ENCODE measurements at places on chromosomes 1 and 21.

- peak; percentile 40 for DNase-seq
These were observed 201.0 kb downstream of the HS2ST1 start for GRCh38 chr1:87115317-87115890.

GRCh38 chr1:212291505-212292134 lies 6.4 kb downstream of the PPP2R5A start:
- peak; percentile 72 for DNase-seq

DNA sequence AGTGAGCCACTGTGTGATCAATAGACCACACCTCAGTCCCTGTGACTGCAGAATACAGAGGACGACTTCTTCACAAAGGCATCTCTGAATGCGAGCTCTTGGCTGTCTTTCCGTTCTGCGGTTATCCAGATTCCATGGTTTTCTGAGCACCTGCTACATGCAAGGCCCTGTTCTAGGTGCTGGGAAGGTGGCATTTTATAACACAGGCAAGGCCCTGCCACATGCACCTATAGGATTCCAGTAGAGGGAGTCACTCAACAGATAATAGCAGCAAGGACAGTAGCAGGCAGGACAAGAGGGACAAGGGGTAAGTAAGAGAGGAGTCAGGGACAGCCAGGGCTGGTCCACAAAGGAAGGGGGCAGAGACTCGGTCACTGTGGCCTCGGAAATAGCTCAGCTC lies 9.0 kb downstream of the URB1 start:
- no peak for DNase-seq

- peak; percentile 89 for DNase-seq
These were observed 26.8 kb downstream of the IFI44 start for GRCh38 chr1:78676347-78676982.

GRCh38 chr1:234400773-234401172 lies 27.5 kb downstream of the COA6 start:
- peak; percentile 43 for DNase-seq

GRCh38 chr1:226674892-226675714 lies 64.0 kb downstream of the ITPKB start:
- peak; percentile 73 for DNase-seq

DNA sequence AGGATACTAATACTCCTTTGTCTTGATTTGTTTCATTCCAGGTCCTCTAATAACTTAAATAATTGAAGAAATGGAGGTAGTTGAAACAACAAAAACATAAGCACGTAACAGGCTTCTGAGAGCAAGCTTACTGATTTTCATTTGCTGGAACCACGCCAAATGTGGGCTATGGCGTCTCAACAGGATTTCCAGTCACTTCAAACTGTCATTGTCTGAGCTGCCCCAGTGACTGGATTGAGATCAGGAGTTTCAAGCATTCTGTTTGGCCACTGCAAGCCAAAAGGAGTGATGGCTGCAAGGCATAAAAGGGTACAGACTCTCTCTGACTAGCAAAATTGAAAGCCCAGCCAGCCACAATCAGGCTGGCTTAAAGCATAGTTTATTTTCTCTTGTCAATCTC lies 289.9 kb downstream of the DPYD start:
- DNase-seq = peak; percentile 34

DNA sequence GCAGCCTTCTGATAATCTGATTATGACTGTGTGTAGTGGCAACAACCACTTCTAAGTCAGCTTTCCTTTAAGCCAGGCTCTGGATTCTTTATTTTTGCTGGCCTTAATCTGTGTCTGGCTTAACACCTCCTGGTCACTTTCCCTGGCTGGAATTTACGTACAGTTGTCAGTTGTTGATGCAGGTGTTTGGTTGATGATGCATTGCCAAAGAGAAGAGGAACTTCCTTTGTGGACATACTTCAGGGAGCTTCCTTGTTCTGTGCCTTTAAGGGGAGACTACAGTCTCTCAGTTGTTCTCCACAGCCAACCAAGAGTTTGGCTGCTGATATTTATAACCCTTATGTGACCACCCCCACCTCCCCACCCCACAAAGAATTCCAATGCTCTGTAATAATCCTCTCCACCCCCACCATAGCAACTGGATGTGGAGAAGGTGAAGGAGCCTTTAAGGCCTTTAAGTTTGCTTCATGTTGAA lies 96.0 kb upstream of the BMP8A start:
- DNase-seq = peak; percentile 89

DNA sequence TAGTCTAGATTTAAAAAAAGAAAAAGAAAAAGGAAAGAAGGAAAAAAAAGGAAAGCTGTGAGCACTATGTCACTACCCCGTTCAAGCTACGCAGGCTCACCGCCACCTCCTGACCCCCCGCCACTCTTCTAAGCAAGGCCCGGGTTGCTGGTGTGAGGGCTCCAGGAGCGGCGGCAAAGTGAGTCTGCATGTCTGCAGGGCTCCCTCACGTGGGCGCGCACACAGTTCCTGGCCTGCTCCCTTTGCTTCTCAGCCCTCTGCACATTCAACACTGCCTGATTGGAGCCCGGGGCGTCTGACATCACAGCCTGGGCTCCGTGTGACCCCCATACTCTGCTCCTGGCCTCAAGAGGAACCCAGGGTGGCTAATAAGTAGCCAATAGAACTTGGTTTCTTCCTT lies 81.4 kb upstream of the TLR5 start:
- no peak for DNase-seq

GRCh38 chr1:79657951-79658658 lies 651.6 kb upstream of the ADGRL4 start:
- peak; percentile 4 for DNase-seq

Data from choroid plexus epithelial cell (primary cell).